ENCODE measurements at places on chromosomes 5 and 9.
A peak's percentile ranks its signal among the peaks of the same experiment; 100 is the strongest.

DNA sequence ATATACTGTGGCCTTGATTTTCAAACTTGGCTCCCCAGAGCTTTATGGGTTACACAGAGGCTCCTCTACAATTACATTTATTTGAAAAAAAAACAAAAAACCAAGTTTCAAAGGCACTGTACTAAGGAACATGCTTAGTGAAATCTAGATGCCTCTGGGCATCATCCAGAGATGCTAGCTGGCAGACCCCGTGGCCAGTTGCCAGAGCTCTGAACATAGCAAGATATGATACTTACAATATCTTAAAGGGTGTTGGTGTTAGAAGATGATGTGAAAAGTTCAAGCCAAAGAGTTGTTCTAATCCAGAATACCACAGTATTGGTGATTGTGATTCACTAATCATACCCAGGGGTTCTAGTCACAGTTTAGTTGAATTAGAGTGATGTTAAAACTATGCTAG is 87.8 kb downstream of the JAK2 start:
- DNase-seq, result no peak

- no peak for DNase-seq
Measured at GRCh38 chr9:131714161-131714646, 25.7 kb downstream of the RAPGEF1 start.

GRCh38 chr5:10635257-10635866 is 71.5 kb downstream of the ANKRD33B start:
- DNase-seq, result no peak

DNA sequence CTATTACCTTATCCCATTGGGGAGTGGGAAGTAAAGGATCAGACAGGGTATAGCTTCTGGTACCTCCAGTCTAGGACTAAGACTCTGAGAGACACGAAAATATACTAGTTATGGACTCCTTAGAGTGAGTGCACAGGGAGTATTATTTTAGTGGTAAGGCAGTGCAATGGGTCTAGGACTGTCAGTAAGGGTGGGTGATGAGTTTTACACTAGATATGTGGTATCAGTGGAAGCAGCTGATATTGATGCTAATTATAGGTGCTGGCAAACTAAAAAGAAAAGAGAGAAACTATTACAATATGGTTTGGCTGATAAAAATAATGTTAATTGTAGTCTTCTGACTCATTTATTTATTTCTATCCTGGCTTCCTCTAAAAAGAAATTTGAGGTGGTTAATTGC is 118.6 kb downstream of the UNC13B start:
- DNase-seq, result no peak

- peak; percentile 96 for DNase-seq
Measured at GRCh38 chr5:100900796-100901781, 2.0 kb downstream of the ST8SIA4 start.

DNA sequence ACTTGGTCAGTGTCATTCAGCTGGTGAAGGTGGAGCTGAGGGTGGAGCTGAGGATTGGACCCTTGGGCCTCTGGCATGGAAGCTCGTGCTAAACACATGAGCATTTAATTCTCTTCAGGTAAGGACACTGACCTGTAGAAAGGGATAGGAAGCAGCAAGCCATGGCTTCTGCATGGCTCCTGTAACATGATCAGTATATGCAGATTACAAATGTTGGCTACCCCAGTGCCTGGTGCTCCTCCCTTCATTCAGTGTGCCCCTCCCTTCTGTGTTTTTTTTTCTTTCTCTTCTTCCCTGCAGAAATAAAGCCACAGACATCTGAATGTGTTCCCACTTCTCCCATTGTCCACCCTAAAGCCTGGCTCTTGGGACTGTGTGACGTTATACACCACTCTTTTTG is 52.9 kb downstream of the ARHGAP26 start:
- DNase-seq, result no peak

GRCh38 chr9:129307227-129307970 is 129.3 kb upstream of the IER5L start:
- DNase-seq, result no peak

DNA sequence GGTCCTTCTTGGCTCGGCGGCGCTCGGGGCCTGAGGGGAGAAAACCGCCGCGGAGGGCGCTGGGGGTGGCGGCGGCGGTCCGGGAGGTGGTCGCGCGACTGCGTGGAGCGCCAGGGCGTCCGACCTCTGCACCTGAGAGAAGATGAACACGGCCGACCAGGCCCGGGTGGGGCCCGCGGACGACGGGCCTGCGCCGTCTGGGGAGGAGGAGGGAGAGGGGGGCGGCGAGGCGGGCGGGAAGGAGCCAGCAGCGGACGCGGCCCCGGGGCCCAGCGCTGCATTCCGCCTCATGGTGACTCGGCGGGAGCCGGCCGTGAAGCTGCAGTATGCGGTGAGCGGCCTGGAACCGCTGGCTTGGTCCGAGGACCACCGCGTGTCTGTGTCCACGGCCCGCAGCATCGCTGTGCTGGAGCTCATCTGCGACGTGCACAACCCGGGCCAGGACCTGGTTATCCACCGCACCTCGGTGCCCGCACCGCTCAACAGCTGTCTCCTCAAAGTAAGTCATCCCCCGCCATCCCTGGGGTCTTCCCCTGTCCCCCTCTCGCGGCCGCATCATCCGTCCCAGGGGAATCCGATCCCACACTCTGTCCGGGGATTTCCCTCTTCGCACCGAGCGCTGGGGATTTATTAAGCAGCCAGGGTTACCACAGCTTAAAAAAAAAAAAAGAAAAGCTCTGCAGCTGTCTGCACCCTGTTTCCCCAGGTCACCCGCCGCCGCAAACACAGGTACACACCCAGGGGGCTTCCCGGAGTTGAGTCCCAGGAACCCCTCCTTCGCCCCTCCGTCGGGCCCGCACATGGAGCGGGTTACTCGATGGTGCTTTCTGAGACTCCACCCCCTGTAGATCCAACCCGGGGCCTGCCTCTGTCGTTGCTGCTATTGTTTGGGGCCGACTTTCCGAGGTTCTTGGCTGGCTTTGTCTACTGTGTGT is at the start of gene GTF3C4:
Gene GTF3C4, plus strand, starts transcription at position 8 of the 935 bp plus-strand sequence. Its CDS starts 135 bp downstream, at position 143.
- DNase-seq, result peak; percentile 67

GRCh38 chr9:75869236-75869635 is 21.2 kb upstream of the PCSK5 start:
- no peak for DNase-seq

- DNase-seq, result peak; percentile 75
Measured at GRCh38 chr5:20972419-20972925, 984.5 kb upstream of the CDH18 start.

GRCh38 chr5:171494452-171495121 is 75.1 kb downstream of the FGF18 start:
- DNase-seq, result no peak

All from NAMALWA (cell line).